Eye (tissue), 1 donor: ENCODE measurements at places on chromosomes 2 and 18.

DNA sequence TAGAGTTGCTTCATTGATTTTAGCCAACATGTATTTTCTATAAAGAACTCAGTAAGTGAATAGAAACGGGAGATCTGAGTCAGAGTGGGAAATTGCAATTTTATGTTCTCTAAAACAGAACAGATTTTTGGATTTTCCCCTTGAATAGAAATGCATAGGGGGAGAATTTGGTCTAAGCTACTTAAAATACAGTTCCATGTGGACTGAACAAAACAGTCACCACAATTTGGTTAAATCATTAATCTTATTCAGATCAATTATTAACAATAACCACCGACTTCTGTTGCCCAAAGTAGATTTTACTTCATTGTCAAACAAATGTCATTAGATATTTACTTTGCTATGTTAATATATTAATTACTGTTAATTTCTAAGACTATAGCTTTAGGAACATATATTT is 107.7 kb downstream of the SCG2 start:
- no peak for DNase-seq

DNA sequence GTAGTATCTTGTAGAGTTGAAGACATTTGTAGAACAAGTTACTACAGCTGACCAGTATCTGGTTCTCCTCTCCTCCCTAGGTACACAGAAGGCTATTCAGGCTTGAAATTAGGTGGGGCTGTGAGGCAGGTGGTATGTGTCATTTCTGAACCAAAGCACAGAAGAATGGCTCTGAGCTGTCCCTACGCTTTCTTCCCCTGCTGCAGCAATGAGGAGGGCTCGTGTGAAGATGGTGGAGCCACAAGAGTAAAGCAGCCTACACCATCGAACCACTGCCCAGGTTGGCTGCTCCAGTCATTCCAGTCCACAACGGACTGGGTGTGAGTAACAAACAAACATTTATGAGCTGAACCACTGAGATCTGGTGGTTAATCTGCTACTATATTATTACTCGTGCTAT is 148.9 kb downstream of the DTNB start:
- no peak for DNase-seq

- no peak for DNase-seq
These were observed 278.7 kb downstream of the RAD51AP2 start for GRCh38 chr2:17239550-17239949.

- no peak for DNase-seq
These were observed 51.0 kb upstream of the ABCA12 start for GRCh38 chr2:215189393-215189792.

- DNase-seq = no peak
These were observed 30.2 kb upstream of the RHOB start for GRCh38 chr2:20416723-20417122.

- no peak for DNase-seq
These were observed 80.1 kb upstream of the CTDP1 start for GRCh38 chr18:79599441-79599931.

GRCh38 chr2:222859786-222860612 is 837 bp upstream of the ACSL3 start:
- DNase-seq = peak; percentile 61

- DNase-seq = no peak
These were observed 35.2 kb downstream of the PTGR3 start for GRCh38 chr18:75173738-75174137.

DNA sequence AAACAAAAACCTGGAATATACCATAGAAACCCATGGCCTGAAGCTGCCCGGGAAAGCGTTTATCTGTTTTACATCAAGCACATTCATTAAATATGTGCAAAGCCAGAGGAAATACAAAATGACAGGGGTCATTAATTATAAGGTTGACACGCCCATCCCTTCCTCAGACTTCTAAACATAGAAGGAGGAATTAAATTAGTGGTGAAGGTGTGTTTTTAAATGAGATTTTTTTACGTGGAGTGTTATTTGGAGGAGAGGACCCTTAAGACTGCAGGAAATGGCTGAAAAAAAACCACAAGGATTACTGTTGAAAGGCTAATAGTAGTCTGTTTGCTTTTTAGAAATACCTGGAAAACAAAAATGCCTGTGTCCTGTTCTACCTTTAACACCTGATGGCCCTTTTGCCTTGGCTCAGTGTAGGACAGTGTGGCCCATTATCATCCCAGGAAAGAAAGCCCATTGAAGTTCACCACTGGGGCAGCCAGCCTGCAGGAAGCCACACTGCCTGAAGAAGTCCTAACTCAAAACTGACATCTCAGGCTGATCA is 123.2 kb downstream of the EPHA4 start:
- DNase-seq = peak; percentile 26

DNA sequence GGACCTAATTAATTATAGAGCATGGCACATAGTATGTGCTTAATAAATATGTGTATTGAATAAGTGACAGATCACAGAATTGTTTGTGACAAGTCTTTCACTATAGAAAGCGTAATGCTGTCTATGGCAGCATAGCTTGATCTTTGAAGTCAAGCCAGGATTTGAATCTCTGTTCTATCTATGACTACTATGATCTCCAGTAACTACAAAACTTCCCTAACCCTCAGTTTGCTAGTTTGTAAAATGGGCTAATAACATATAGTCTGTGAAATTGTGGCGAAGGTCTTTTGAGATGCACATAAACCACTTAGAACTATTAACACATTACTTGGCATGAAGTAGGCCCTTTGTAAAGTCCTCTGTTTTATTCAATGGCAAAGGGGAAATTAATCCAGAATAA is 4.0 kb upstream of the FHL2 start:
- DNase-seq = no peak

GRCh38 chr2:40760071-40760666 is 308.3 kb upstream of the SLC8A1 start:
- no peak for DNase-seq

- no peak for DNase-seq
These were observed 33.1 kb downstream of the HJURP start for GRCh38 chr2:233821196-233821595.

GRCh38 chr2:96832754-96833507 is 10.9 kb downstream of the ANKRD23 start:
- DNase-seq = peak; percentile 93

- no peak for DNase-seq
These were observed 102.8 kb upstream of the SALL3 start for GRCh38 chr18:78876868-78877267.

GRCh38 chr18:23627321-23627720 is 35.4 kb downstream of the ANKRD29 start:
- no peak for DNase-seq

DNA sequence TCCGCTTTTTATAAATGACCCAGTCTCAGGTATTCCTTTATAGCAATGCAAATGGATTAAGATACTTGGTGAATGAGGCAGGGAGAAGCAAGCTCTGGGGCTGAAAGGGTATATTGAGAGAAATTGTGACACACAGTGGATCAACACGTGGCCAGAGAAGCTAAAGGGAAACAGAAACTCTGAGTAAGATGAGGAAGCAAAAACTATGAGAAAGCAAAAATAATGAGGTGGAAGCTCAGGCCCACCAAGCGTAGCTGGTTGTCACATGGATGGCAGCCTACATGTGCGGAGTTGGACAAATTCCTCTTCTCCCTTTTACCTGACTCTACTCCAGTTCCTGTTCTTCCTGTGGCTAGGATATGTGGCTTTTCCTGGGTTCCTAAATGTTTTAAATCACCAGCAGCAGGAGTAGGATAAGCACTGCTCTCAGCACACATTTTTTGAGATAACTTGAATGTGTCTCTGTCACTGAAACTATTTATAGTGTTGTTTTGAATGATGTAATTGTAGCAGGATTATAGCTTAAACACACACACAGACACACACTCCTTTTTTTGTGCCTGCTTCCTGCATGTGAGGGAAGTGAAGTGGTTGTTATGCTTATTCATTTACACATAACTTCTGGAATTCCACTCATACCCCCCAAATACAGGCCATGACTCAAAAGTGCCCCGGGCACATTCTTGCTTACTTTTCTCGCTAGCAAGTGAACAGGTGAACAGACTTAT is 30.1 kb upstream of the EPC2 start:
- DNase-seq = peak; percentile 60

- no peak for DNase-seq
These were observed 127.6 kb downstream of the TDRD15 start for GRCh38 chr2:21251216-21251980.

GRCh38 chr2:236221798-236222197 is 42.4 kb downstream of the ASB18 start:
- no peak for DNase-seq

GRCh38 chr18:58095222-58095621 is 51.2 kb downstream of the NEDD4L start:
- no peak for DNase-seq
